CD4-positive, alpha-beta T cell treated with Interferon gamma for 1 hour (primary cell): ENCODE measurements at places on chromosomes 5 and 9.

GRCh38 chr5:130747556-130747955, 417.5 kb downstream of the HINT1 start:
- DNase-seq = no peak

- DNase-seq = no peak
These were observed 104.3 kb upstream of the SPATA31D4 start for GRCh38 chr9:81823672-81824554.

- DNase-seq = no peak
These were observed 13.8 kb downstream of the GARNL3 start for GRCh38 chr9:127278372-127278771.

GRCh38 chr5:28403846-28404245, 1365.5 kb upstream of the CDH9 start:
- DNase-seq = no peak

GRCh38 chr9:9905736-9906135, 707.1 kb downstream of the PTPRD start:
- no peak for DNase-seq

GRCh38 chr5:150271923-150272322, 17.6 kb downstream of the CAMK2A start:
- DNase-seq = no peak

DNA sequence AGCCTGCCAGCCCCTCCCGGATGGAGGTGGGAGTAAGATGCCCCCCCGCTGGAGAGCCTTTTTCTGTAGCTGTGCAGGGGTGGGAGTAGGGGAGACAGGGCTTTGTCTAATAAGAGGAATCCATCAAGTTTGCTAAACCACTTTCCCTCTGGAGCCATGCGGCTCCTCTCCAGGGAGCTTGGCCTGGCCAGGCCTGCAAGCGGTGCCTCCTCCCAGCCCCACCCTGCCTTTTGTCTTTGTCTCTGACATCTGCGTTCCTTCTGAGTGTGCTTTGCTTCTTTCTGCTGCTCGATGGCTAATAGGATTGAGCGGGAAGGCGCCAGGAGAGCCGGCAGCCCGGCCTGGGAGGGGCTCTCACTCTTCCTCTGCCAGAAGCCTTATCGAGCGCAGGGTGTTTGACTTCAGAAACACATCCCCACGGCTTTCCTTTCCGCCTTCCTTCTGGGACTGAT, 26.7 kb upstream of the FCN1 start:
- DNase-seq = no peak

- no peak for DNase-seq
These were observed 8.9 kb downstream of the CXCL14 start for GRCh38 chr5:135569755-135570452.

GRCh38 chr9:83715221-83715620, 7.5 kb upstream of the UBQLN1 start:
- DNase-seq = no peak

DNA sequence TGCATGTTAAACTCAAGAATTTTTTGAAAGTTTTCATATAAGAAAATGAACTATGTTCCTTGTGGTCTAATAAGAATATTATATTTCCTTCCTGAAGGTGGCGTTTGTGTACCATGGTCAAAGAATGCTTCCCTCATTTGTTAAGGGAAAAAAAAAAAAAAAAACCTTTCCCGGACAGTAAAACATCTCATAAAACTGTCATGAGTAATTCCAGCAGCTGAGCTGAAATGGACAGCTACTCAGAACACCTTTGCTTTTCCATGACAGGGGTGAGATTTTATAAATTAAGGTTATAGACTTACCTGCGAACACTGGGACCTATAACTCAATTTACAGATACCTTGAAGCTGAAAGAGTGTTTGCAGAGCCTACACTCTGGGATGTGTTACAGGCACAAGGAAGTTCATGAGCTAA, 113.2 kb upstream of the RANBP3L start:
- no peak for DNase-seq

DNA sequence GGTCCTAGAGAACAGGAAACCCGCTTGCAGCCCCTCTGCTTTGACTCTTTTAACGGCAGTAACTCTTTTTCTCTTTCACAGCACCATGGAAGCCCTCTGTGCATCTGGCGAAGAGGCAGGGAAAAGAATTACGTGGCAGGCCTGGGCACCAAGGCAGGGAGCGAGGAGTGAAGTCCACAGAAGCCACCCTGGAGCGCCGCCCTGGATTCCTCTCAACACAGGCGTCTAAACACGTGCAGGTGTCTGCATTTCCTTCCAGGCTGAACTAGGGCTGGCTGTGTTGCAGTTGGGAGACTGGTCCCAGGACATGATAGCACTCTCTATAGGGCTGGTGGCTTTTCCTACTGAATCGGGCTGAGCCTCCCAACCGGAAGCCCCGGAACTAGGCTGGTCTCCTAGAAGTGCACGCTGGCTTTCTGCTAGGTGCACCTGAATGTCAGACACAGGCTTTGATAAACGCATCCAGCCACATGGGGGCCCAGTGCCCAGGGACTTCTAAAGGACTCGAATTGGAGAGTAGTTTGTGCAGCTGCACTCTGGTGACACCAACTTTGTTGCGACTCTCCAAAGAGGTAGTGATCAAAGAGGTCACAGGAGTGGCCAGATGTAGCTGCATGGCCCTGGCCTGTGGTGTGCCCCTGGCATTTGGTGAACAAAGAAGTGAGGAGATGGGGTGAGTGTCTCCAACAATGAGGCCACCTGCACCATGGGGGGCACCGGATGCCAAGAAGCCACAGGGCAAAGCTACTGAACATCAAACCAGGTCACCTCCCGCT, 54.5 kb downstream of the AK8 start:
- no peak for DNase-seq

DNA sequence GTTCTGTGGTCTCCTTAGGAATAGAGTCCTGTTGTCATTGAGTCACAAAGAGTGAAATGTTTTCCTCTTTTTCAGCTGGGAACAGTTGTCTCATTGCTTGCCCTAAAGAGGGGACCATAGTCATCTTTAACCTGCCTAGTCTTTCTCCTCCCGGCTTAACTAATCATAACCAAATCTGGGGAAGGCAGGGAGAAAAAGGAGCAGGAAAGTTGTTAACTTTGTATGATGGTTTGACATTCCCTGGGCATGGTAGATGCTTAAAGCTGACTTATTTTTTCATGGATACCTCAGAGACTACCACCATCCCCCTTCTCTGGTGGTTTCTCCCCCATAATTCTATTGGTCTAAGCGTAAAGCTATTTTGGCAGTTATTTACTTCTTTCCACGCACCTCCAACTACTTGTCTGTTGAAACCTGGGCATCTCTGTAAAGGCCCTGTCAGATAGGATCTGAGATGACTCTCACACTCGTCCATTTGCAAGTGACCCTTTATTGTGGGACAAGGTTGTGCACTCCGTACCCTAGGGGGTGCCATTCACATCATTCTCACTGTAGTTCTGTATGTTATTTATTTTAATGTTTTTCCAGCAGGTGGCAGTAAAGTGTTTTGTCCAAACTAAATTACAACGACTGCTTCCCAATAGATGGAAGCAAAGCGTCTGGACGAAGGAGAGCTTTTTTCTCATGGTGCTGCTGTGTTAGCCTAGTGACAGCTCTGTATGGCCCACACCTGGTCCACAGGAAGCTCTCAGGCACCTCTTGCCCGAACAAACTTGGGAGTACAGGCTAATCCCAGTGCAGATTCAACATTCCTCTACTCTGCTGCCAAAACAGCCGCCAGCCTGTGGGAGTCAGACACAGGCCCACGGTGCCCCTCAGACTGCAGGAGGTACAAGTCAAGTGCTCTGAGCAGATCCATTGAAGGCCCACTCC, 3.0 kb upstream of the FAM13B start:
- DNase-seq = peak; percentile 70

DNA sequence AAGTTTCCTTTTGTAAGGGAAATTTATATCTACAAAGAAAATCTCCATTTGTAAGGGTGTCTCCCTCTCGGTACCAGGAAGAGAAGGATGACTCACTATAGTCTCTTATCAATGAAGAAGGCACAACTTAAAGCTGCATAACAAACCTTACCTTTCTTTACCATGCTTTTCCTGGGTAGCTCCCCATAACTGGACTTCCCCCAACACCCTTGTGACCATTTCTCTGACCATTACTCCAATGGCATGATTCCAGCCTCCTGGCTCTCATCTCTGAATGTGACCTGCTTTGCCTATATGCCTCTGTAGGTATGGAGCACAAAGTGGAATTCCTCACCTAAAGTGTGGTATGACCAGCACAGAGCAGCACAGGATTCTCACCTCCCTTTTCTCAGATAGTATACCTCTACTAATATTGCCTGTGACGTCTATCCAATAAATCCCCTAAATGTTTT, 62.8 kb downstream of the GNA14 start:
- no peak for DNase-seq

GRCh38 chr9:98045234-98046179, 11.0 kb upstream of the NANS start:
- DNase-seq = peak; percentile 51

- no peak for DNase-seq
These were observed 15.3 kb downstream of the PROP1 start for GRCh38 chr5:177980743-177981151.

GRCh38 chr9:114587345-114588202, at the start of gene ATP6V1G1:
ATP6V1G1 (plus strand) TSS chr9:114587769; CDS start chr9:114587839, 70 bp downstream.
- peak; percentile 99 for DNase-seq

DNA sequence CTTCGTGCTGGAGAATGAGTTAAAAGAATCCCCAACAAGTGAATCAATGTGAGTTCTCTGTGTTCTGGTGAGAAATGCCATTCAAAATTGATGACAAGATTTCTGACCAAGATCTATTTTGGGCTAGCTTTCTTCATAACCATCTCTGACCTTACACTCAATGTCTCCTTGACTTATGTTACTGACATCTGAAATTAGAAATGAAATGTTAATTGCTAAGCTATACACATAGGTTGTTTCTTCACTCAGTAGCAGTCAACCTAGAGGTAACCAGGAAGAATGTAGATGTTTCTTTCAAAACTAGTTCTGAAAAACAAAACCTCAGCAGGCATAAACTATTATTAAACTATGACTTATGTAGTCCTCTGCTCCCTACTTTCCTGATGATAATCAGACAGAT, 2220.7 kb upstream of the C9orf72 start:
- no peak for DNase-seq

GRCh38 chr9:114884787-114885452, 45.5 kb downstream of the TNFSF8 start:
- DNase-seq = no peak

DNA sequence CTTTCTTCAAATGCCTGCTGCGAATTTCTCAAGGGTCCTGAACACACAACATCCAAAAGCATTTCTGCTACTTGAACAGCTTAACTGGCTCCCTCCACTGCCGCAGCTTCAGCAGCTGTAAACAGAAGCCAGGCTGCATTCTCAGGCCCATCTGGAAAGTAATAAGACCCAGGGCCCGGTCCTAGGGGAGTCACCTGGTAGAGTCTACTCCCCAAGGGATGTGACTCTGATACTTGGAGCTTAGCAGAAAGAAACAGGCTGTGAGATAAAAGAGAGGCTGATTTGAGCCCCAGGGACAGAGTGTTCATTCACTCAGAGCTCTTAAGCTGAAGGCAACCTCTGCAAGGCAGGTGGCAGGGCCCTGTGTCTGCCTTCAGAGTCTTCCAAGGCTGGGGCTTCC, 356.8 kb downstream of the SPOCK1 start:
- DNase-seq = no peak

- no peak for DNase-seq
These were observed 69.9 kb upstream of the OR2K2 start for GRCh38 chr9:111399772-111400563.

GRCh38 chr5:103804711-103805110, 242.1 kb upstream of the NUDT12 start:
- DNase-seq = no peak

- DNase-seq = no peak
These were observed 87.3 kb upstream of the GNAQ start for GRCh38 chr9:78118742-78119473.

DNA sequence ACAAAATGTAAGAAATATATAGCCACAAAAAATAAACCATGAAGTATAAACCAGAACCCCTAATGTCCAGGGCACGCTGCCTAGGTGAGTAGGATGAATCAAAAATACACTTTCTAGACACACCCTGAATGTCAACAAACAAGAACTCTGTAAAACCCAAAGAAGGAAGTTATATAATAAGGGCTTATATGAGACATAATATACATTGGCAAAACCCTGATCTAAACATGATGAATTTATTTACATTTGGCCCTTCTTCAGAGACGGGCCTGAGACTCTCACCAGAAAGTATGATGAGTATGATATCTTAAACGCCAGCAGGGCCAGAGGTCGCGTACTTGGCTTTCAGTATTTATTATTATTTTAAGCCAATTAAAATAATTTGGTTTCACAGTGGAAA, 125.1 kb upstream of the FST start:
- no peak for DNase-seq

DNA sequence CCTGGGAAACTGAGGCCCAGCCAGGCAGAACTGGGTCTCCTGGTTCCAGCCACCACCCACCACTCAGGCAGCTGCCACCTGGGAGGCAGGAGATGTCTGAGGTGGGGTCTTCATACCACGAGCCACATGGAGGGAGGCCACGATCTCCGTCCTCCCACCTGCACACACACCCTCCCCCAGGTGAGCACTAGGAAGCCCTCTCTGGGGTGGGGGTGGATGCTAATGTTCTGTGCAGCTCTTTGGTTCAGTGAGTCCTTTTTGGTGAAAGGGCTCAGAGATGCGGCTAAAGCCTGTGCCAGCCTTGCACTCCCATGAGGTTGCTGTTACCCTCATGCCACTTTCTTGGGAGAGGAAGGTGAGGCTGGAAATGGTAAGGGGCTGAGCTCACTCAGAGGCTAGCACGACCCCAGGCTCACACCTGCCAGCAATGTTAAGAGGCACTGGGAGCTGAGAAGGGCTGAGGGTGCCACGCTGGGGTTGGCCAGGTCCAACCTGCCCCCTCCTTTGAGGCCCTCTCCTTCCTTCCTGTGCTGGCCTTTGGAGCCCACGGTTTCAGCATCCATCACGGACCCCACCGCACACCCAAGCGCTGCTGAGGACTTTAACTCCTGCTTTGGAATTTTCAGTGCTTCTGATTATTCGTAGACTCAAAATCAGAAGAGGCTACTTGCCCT, 26.6 kb upstream of the OBP2B start:
- no peak for DNase-seq

GRCh38 chr9:87718852-87719612, 6.9 kb upstream of the CTSL start:
- no peak for DNase-seq

GRCh38 chr9:10678790-10679189, 66.0 kb upstream of the PTPRD start:
- DNase-seq = no peak
